A549 (cell line): ENCODE measurements at places on chromosomes 2 and 18. TPM values are rescaled to one million over a fixed set of nuclear protein-coding genes. Genes with fewer than 3 reads are reported as not detected.

The PDCD1 gene
- polyA plus RNA-seq = not detected in 3 replicates

- no peak for DNase-seq
Measured at GRCh38 chr2:60880643-60881046, 729 bp upstream of the REL start.

DNA sequence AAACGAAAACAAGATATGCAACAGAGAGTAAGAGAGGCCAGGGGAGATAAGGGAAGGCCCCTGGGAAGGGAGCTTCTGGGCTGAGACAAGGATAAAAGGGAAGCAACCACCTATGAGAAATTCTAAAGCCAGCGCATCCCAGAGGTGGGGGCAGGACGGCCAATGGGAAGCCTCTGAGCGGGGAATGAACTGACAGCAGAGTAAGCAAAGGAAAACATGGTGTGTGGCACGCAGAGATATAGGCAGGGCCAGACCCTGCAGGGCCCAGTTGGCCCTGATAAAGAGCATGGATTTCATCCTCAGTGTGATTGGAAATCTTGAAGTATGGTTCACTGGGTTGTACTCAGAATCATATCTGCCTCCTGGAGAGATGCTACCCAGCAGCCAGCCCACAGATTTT, 78.7 kb downstream of the IRS1 start:
- DNase-seq = no peak

- DNase-seq = peak; percentile 35
Measured at GRCh38 chr18:11981543-11982366, 448 bp downstream of the IMPA2 start.

- no peak for DNase-seq
Measured at GRCh38 chr2:164182116-164182627, 439.1 kb downstream of the GRB14 start.

The MARCHF4 gene
- 6.3 to 10.1 TPM (median 9.1 TPM) in 3 replicates for polyA plus RNA-seq

The DYSF gene
- polyA plus RNA-seq = 0.68 to 1.0 TPM (median 0.98 TPM) in 3 replicates

DNA sequence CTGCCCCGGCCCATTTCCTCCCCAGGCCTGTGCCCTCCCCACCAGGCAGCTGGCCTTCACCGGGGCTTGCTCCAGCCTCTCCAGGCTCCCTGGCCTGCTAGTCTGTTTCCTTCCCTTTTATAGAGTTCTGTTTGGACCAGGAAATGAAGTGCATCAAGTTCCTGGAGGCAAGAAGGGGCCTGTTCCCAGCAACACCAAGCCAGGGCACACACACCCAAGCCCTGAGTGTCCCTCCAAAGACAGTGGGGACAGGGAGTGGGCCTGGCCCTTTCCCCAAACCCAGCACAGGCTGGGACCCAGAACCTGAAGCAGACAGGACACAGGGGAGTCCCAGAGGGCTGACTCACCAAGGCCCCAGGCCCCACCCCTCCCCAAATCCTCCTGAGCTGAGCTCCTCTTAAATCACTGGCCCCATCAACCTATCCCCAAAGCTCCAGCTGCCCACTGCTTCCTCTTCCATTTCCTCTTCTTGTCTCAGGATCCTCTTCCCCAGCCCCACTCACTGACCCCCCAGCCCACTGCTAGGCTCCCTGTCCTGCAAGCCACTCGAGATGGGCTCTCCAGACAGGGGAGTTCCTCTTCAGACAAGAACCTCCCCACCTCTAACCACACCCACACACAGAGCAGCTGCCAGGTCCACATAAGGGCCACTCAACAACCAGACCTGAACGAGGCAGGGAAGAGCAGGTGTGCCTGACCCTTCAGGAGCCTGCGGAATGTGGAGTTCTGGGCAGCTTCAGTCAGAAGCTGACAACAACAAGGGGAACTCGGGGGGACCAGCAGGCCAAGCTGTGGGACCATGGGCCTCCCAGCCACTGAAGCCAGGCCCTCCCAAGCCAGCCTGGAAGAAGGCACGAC, 74.2 kb downstream of the TNS1 start:
- no peak for DNase-seq

GRCh38 chr18:9741406-9741792, 33.3 kb downstream of the RAB31 start:
- no peak for DNase-seq

DNA sequence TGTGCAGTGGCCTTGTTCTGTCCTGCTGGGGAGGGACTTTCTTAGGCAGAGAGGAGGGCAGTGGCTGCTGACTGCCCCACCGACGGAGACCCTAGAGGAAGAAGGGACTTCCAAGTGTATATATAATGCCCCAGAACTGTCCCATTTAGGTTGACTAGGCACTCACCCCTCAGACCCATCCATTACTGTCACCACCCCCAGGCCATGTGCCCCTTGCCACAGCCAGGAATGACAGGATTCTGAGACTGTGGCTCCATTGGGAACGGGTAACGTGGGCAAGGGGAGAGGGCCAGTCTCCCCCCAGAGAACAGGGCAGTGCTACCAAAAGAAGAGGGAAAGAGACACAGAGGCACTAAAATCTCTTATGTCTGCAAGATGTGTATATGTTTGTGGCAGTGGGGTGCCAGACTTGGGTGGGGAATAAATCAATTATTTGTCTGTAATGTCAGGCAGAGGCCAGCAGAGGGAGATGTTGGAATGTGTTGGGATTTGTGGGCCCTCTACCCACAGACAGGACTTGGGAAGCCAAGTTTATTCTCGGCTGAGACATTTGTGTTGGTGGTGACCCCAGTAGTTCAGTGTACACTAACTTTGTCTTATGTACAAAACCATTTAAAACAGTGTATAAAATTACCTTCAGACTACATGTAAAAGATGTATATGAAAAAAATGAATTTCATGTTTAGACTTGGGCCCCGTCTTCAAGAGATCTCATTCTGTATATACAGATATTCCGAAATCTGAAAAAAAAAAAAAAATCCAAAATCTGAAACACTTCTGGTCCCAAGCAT, 24.0 kb upstream of the TMEM37 start:
- peak; percentile 70 for DNase-seq

The ASB1 gene
- 24.6 to 26.8 TPM (median 26.0 TPM) in 3 replicates for polyA plus RNA-seq

DNA sequence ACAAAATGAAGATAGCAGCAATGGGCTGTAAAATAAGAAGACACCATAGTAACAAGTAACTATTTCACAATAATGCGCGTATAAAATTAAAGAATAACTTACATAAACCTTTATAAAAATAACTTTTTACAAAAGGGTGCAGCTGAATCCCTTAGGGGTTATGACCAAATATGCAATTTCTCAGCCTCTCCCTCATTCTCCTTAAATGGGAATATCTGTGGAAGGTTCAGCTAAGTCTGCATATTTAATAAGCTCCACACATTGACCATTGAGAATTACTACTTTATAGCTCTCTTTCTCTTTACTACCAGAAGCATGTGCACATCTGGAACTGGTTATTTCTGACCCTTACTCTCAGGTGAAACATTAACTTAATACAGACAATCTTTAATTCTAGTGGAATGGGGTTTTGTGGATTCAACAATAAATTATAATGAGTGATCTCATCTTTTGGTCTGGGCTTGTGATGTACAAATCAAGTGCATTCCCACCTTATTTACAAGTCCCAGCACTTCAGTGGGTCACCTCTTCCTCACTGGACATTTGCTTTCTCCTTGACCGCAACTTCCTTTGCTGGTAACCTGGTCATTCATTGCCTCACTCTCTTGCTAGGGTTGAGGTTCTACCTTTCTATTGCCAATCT, 15.7 kb downstream of the ARHGAP15 start:
- no peak for DNase-seq

The EFHD1 gene
- 1.3 to 1.5 TPM (median 1.4 TPM) in 3 replicates for polyA plus RNA-seq

DNA sequence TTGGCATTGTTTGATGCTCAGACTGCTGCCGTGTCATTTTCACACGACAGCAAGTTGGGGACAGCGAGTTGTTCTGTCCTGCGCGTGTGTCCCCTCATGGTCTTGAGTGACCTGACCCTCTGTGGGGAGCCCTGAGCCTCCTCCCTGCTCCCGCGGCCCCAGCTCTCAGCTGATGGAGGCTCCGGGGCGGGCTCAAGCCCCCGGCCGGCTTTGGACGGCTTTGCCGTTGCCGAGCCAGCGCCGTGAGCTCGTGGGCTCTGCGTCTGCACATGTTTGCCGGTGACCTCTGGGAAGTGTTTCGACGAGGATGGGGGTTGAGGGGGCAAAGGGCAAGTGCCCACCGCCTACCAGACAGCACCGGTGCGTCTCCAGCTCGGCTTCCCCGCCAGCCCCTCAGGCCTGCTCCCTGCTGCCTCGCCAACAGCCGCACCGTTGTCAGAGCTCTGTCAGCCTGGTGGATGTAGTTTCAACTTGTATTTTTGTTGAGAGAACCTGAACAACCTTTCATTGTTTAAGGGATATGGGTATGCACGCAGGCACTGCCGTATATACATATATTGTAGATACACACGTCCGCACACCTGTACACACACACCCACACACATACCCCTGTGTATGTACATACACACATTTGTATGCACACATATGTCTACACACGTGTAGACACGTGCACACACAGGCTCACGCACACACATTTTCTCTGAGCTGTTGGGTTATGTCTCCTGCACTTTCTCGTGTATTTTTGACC, 13.7 kb downstream of the PDCD1 start:
- DNase-seq = no peak

- DNase-seq = no peak
Measured at GRCh38 chr2:75666911-75667310, 20.3 kb downstream of the MRPL19 start.
